ENCODE measurements at places on chromosomes 5 and 9. TPM values are rescaled to one million over a fixed set of nuclear protein-coding genes. Genes with fewer than 3 reads are reported as not detected.

Gene NUTM2G
- total RNA-seq: not detected

Gene STPG3
- total RNA-seq: not detected

Gene PCDHA1
- total RNA-seq: not detected

Gene DOLPP1
- total RNA-seq: 10.0 TPM

Gene PSD2
- total RNA-seq: under 0.01 TPM

Gene ARHGEF28
- total RNA-seq: 6.8 TPM

Gene CCDC183
- 0.69 TPM for total RNA-seq

Gene C9orf43
- 1.7 TPM for total RNA-seq

Gene HABP4
- 10.0 TPM for total RNA-seq

Gene CPLANE1
- 28.1 TPM for total RNA-seq

Gene ARSK
- total RNA-seq: 4.5 TPM

Gene RORB
- total RNA-seq: 0.73 TPM

Gene TMEM215
- under 0.01 TPM for total RNA-seq

Gene TAF1L
- not detected for total RNA-seq
